ENCODE measurements at places on chromosomes 16 and 17.

DNA sequence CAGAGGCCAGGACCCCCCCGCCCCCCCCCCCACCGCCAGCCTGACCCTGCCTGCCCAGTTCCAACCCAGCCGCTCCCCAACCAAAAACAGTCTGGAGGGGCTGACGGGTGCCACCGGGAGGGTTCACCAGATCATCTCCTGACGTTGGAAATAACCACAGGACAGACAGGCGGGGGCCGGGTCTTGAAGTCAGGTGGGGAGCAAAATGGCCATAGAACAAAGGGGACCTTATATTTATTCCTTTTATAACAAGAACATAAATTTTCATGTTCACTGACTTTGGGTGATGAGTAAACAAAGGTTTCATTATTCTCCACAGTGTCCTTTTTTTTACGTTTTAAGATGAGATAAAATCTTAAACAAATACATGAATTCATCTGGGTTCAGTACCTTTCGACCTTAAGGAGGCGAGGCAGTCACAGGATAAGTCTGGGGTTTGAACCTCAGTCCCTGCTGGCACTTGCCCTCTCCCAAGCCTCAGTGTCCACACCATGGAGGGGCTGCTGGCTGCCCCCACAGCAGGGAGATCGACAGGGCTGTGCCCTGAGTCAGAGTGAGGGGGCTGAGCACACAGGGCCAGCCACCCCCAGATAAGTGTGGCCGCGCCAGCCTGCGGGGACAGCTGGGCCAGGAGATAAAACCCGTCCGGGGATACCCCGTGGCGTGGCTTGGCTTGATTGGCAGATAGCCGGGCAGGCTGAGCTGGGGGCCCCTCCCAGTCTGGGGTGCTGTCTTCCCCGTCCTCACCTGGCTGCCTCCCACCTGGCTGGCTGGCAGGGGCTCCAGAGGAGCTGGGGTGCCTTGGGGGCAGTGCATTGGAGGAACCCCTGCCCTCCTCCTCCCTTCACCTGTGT is 15.0 kb downstream of the SLC7A5 start:
- no peak for DNase-seq

DNA sequence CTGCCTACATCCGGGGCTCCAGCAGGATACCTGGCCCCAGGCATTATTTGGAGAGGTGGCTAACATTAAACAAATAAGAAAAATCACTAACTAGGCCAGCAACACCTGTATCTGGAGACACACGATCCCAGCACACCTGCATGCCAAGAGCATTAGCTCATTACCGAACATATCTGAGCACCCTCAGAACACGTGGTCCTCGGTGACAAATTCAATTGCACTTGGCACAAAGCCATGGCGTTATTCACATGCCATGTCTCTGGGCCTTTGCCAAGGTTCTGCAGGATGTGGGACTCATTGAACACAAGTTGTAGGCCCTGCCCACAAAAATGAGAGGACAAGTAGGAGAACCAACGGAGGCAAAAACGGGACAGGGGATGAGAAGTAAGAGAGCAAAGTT is 552.3 kb downstream of the TOX3 start:
- DNase-seq: peak; percentile 3

DNA sequence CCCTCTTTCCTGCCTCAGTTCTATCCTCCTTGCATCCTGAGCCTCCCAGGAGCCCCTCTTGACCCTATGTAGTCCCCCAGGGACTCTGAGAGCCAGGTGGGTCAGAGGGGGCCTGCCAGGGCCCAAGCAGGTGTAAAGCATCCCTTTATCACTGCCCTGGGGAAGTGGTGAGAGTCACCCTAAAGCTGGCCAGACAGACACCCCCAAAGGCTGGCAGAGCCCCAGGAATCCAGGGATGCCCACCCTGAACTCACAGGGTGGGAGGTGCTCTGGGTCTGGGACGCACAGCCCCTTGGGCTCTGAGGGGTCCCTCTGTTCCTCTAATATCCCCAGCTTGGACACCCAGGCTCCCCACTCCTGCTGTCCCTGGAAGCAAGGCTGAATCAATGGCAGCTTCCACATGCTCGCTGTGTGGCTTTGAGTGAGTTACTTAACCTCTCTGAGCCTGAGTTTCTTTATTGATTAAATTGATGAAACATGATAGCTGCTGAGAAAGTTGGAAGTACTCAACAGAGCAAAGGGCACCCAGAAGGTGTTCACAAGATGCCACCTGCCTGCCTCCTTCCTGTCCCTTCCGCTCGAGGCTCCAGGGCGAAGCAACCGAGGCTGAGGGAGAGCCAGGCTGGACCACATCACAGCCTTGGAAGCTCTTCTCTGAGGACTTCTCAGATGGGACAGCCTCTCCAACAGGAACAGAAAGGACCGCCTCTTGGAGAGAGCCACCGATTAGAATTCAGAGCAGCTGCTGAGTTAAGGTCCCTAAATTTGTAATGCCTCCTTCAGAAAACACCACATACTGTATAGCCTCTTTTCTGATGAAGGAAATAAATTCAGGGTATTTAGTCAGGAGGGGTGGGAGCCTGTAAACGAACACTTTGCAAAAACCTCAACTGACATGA is 67.1 kb upstream of the DOC2B start:
- DNase-seq: no peak

- DNase-seq: peak; percentile 1
These were observed 17.5 kb downstream of the CACNG3 start for GRCh38 chr16:24273508-24274182.

GRCh38 chr16:4925791-4926190 is 11.2 kb downstream of the PPL start:
- DNase-seq: no peak

DNA sequence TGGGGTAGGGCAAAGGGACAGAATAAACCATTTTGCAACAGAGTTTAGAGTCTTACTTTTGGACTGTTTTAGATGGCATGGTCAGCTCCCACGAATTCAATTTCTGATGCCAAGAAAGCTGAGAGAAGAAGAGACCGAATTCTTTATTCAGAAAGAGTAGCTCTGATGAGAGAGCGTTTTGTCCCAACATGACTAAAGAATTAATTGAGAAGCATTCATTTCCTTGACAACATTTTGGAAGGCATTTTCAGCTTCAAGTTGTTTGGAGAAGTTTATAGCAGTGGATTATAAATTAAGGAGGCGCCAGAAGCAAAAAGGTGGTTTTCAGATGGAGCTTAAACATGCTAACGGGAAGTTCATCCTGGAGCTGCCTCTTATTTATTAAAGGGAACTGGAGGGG is 12.2 kb downstream of the GAN start:
- no peak for DNase-seq

DNA sequence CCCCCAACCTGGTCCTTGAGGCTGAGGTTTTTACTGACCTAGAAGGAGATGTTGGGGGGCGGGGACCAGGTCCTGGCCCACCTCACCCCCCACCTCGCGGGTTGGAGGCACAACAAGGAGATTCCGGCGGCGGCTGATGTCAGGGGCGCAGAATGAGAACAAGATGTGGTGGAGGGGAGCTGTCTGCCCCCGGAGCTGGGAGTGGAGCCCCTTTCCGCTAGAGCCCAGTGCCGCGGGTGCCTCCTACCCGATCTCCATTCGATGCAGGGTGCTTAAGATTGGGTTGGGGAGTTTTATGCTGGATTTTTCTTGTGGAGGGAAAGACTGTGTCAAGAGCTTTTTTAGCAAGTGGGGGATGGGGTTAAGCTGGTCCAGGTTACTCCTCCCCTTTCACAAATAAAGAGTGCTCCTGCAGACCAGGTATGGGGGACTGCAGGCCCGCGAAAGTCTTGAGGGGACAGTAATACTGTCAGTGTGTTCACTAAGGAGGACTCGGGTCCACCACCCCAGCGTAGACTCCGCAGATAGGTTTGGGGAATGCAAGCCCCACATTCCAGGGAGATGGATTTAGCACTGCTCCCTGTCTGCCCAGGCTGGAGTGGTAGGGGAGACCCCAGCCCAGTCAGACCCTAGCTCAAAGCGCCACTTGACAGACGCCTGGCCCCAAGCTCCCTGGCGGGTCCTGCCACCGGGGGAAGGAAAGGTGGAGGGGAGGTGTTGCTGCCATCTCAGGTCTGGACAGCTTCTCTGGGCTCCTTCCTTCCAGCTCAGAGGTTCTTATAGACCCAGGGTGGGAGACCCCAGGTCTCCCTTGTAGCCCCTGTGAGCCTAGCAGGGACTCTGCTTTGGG is 2.0 kb downstream of the CACNA1G start:
- no peak for DNase-seq

- no peak for DNase-seq
These were observed 795.1 kb upstream of the CDH8 start for GRCh38 chr16:62831235-62831850.

- peak; percentile 72 for DNase-seq
These were observed 12.3 kb upstream of the MYCBPAP start for GRCh38 chr17:50495918-50496317.

DNA sequence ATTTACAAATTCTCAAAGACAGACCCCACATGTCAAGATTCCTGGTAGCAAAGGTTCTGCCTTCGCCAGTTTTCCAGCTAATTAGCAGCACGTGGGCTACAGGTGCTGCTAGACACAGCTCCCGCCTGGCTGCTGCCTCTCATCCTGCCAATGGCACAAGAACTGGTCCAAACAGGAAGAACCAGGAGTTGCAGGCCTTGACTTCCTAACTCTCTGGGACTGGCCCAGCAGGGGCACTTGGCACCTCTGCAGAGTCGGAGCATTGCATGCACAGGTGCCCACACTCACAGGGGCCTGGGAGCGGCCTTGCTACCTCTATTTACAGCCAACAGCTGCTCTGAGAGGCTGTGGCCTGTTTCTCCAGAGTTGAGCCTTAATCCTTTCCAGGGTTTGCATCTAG is 39.6 kb downstream of the TK2 start:
- no peak for DNase-seq

GRCh38 chr16:1332618-1333148 is 762 bp upstream of the BAIAP3 start:
- DNase-seq: no peak

DNA sequence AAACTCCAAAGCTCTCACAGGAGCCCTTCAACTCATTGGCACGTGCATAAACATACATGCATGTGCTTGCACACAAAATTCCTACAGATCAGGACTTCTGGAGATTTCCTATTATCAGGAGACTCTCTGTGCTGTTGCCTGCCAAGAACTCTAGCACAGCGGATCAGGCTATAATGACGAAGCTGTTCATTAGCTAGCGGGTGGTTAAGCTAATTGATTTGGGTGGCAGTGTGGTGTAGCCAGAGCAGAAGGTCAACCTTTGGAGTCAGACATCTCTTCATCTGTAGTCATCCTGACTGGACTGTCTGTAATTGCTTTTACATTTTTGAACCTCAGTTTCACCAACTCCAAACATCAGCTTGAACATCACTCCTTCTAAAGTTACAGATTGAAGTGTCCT is 69.0 kb downstream of the KIF2B start:
- no peak for DNase-seq

DNA sequence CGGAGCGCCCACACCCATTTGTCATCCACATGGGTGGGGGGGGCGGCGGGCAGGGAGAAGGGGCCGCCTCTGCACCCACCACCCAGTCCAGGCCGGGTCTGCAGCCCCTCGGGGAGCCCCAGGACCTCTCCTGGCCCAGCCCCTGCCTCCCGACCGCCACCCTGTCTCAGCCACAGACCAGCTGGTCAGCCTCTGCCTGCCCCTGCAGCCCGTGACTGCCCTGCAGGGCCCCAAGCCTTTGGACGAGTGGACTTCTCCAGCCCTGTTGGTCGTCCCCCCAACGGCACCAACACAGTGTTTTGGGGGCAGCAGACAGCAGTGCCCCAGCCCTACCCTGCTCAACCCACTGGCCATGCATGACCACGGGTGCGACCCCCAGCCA is 1.2 kb downstream of the PRR35 start:
- DNase-seq: no peak

DNA sequence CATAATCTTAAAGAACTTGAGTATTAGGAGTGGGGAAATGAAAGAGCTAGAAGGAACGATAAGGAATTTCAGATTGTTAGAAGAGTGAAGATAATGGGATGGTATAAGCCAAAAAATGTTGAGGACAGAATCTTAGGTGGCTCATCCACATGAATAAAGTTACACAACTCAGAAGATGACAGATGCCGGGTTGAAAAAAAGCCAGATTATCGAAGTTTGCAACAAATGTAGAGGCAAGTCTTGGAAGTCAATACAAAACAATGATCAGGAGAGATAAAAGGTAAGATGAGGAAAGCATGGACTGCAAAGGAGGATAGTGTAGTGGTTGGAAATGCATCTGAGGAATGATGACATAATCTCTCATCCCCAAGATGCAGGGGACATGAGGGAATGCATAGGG is 45.1 kb upstream of the TAOK1 start:
- no peak for DNase-seq

GRCh38 chr17:8041249-8041928 is 2.5 kb downstream of the ALOX15B start:
- DNase-seq: peak; percentile 57

- DNase-seq: peak; percentile 58
These were observed 12.9 kb downstream of the BBS2 start for GRCh38 chr16:56506941-56507340.

- no peak for DNase-seq
These were observed 90.7 kb upstream of the CLEC18B start for GRCh38 chr16:74511961-74512360.

DNA sequence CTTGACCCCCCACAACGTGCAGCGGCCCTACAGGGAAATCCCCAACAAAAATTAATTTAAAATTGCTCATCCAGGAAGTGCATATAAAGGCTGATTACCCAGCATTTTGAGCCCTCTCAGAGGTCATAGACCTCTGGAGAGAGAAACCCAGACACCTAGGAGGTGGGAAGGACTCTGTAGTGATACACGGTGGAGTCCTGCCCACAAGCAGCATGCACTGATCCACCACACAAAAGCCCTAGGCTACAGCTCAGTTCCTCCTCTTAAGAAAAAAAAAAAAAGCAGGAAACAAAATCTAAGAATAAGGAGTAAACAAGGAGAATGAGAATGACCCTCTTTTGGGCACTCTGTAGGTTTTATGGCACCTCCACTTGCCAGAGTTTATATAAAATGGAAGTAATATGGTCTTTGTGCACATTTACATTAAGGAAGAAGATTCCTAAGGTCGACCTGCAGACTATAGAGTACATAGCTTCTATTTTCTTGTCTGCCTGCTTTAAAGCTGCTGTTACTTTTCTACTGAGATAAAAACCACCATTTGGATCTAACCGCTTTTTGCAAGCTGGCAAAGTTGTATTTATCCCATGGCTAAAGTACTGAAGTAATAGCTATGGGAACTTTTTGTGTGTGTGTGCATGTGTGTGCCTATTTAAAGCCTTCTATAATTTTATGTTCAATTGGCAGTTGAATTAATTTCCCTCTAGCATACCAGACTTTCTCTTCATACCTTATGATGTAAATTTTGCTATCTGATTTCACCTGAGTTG is 46.9 kb downstream of the ACSM1 start:
- no peak for DNase-seq

All from fibroblast of skin of scalp (primary cell).